Activated naive CD8-positive, alpha-beta T cell treated with anti-CD3 and anti-CD28 coated beads, Interleukin-2, amount 50 U/mL, for 16 hours (primary cell): ENCODE measurements at places on chromosomes 2 and 18.

DNA sequence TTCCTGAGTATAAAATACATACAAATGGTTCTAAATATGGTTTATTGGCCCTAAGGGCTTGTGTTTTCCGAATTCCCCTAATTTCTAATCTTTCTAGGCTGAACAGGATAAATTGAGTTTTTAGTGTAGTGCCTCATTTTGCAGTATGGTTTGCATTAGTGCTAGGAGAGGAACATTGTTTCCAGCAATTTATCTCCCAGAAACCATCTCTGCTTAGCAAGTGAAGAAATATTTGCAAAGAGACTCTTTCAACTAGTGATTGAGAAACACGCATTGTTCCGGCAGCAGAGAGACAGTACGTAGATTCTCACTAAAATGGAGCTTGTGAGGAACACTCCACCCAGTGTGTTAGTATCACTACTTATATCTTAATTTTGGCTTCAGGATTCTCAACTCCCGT lies 177.8 kb upstream of the EPAS1 start:
- DNase-seq: no peak

GRCh38 chr2:106334802-106335201 lies 133.4 kb downstream of the RGPD3 start:
- DNase-seq: no peak

- no peak for DNase-seq
Observed at GRCh38 chr2:60302377-60303126, 250.9 kb downstream of the BCL11A start.

GRCh38 chr2:139457873-139458272 lies 677.7 kb upstream of the NXPH2 start:
- no peak for DNase-seq

GRCh38 chr18:37516361-37516853 lies 49.2 kb downstream of the CELF4 start:
- no peak for DNase-seq

- DNase-seq: no peak
Observed at GRCh38 chr18:67652288-67652687, 135.8 kb upstream of the DSEL start.

DNA sequence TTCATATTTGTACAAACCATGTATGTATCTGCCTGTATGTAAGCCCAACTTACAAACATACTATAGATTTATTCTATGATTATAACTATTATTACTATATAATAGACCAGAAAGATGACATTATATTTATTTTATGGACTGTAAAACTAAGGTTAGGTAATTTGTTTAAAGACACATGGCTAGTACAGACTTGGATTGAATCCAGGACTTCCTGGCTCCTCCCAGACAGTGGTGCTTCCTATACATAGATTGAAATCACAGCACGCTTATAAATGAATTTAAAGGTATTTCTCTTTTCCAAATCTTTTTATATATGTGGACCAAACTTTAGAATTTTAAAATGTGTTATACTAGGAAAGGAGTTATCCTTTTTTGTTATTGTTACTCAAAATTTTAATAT lies 151.6 kb upstream of the MYO3B start:
- no peak for DNase-seq

- DNase-seq: no peak
Observed at GRCh38 chr18:75161256-75162028, 47.5 kb downstream of the PTGR3 start.

- no peak for DNase-seq
Observed at GRCh38 chr2:19732255-19732654, 169.5 kb downstream of the TTC32 start.

GRCh38 chr2:175097297-175097696 lies 70.7 kb downstream of the ATF2 start:
- no peak for DNase-seq

DNA sequence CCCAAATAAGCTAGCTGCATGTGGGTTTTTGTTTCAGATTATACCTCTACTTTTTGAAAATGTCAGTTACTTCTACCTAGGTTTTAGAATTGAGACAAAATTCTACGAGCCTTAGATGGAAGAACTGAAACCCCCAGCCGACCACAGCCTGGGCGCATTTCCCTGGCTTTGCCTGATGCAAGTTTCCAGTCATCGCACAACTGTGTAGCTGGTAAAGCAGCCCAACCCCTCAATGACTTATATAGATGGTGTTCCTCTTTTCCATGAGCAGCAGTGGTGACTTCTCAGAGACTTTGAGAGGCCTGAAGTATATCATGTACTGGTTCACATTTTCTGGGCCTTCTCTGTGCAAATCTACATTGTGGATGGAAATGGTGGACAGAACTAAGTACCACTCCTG lies 515.4 kb upstream of the RAB6C start:
- no peak for DNase-seq

GRCh38 chr18:38301621-38302020 lies 736.0 kb upstream of the CELF4 start:
- DNase-seq: no peak

GRCh38 chr2:62688771-62689170 lies 16.7 kb upstream of the EHBP1 start:
- no peak for DNase-seq

DNA sequence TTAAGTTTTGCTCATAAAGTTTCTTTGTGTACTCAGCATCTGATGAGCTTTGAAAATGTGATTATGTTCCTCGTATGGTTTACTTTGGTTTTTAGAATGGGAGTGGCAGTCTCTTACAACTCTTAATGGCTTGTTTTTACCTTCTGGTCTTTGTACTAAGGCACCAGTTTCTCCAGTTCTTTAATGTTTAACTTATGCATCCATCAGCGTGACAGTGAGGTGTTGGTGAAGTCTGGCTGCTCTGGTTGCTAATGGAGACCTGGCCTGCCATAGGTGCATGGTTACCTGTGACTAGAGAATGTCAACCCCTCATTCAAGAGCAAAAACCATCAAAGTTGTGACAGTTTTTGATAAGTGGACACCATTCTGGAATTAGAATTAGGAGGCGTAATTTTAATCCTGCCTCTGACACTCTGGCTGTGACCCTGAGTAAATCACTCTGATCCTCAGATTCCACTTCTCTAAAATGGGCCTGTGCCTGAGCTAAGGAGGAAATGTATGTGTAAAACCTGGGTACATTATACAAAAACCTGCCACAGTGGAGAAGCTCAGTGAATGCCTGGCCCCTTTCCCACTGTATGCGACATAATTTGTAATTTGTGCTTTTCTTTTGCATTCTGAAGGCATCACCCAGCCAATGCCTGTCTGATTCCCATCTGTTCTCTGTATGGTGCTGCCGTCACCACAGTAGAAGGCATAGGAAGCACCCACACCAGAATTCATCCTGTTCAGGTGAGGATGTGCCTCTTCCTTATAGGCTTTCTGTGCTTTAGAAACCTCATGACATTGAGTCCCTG lies 11.2 kb downstream of the AOX1 start:
- DNase-seq: no peak

DNA sequence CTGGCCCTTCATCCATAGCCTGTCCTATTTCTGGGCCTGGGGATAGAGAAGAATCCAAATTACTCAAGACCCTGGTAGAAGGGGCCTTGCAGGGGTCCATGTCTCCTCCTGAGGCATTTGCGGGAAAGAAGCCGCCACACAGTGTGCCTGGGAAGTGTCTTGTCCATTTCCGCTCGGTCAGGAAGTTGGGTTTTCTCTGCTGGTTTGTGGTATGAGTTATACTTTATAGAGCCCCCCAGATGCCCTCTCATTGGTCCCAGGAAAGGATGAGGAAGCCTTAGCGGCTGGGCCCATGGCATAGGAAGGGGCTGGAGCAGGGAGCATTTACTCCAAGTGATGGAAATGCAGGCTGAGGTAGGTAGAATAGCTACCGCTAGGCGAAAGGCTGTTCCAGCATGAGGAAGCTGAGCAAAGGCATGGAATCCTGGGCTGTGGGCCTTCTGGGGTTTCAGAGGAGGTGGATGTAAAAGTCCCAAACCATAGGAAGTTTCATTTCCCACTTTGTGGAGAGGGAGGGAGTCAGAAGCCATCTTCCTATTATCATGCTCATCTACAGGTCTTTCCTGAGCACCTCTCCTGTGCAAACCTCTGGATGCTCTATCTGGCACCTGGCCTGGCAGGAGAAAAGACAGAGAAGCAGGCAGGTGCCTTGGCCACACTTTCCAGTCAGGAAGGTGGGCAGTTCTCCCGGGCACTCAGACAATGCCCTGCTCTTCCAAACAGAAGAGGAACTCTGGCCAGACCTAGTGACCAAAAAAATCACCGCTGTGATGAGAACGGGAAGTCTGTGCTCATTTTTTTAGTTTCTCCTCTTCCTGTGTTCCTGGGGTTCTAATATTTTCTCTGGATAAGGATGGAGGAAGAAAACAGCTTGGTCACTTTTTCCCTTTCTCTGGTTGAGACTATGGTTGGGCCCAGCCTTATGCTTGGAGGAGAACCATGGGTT lies 2.6 kb upstream of the CD207 start:
- DNase-seq: no peak

DNA sequence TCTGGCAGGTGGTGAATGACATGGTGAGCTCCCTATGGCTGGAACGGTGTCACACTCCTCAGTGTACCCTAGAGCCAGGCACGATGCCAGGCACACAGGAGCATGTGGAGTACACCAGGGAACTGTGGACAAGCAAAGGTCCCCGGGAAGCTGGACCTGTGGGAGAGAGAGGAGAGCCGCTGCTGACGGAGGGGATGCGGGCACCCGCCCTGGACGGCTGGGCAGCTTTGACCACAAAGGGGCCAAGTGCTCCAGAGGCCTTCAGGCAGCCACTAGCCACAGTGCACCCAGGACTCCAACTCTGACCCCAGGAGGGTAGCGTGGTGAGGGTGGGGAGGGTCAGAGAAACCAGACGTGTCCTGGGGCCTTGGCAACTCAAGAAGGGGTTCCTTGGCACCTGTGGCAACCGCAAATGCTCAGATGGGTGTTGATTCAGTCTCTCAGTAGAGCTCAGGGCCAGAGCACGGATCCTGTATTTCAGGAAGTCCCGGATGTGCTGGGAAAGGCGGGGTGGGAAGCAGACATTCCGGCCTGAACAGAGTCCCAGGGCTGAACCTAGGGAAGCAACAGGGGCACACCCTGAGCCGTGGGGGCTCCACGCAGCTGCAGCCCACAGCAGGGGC lies 2.3 kb upstream of the MAB21L4 start:
- no peak for DNase-seq

- no peak for DNase-seq
Observed at GRCh38 chr2:172925600-172925999, 150.0 kb upstream of the MAP3K20 start.

- no peak for DNase-seq
Observed at GRCh38 chr2:69926849-69927515, 12.1 kb downstream of the MXD1 start.

GRCh38 chr2:174925046-174925784 lies 80.0 kb downstream of the CHN1 start:
- DNase-seq: no peak

DNA sequence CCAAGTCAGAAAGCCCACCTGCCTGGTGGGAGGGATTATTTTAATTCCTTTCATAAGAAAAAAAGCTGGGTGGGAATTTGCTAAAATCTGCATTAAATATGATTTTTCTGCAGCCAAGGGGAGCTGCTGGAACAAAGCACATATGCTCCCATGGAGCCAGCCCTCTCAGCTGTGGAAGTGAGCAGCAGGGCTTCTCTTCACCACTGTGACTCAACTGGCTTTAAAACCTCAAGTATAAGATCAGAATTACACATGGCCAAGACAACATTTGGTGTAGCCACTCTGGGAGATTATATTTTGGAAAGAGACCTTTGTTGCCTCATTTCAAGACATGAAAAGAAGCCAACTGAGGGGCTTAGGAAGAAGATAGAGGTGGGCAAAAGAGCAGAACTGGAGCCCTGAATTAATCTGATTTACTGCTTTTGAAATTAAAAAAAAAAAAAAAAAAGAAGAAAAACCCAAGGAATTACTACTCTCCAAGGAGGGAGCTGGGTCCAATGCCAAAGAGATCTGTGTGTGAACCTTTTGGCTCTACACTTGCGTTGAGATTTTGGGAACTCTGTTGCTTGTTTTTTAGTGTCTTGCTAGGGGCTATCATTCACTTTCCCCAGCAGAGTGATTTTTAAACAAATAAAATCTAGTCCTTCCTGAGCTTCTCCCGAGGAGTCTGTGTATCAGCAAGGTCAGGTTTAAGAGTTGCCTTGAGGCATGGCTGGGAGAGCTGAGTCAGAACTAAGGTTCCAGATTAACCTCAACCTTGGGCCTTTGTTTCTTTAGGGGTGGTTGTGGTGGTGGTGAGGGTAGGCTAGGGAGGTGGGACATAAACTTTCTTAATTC lies 6.0 kb downstream of the LHCGR start:
- no peak for DNase-seq

- DNase-seq: no peak
Observed at GRCh38 chr2:112160283-112161250, 22.4 kb downstream of the FBLN7 start.

- no peak for DNase-seq
Observed at GRCh38 chr2:74083750-74084149, 64.0 kb downstream of the BOLA3 start.

- DNase-seq: no peak
Observed at GRCh38 chr2:131122496-131122895, 17.4 kb downstream of the PLEKHB2 start.

GRCh38 chr2:132517386-132517785 lies 100.8 kb downstream of the GPR39 start:
- no peak for DNase-seq

GRCh38 chr18:9792565-9793245 lies 84.6 kb downstream of the RAB31 start:
- no peak for DNase-seq

- DNase-seq: no peak
Observed at GRCh38 chr2:48488545-48488944, 41.4 kb upstream of the STON1 start.

DNA sequence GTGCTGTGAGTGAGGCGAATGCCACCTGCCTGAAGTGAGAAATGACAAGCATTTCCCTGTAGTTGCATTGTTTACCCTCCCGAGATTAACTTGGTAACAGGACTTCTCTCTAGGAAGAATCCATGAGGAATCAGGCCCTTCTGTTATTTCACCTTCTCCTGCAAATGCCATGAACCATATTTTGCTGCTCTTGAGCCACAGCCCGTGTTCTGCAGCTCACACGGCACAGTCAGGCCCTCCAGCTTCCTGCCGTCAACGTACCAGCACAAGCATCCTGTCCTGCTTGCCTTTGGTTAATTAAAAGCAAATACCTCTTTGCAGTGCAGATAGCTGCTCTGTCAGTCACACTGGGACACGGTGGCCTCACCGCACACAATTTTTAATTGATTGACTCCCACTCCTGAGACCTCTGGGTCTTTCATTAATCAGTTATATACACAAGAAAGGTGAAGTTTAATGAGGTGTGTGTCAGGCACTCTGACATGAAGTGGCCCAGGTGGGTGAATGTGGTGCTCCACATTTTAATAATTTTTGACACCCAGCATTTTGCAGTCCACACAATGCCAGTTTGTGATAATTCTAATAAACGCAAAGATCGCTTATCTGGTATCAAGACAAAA lies 95.3 kb upstream of the ASB18 start:
- no peak for DNase-seq

DNA sequence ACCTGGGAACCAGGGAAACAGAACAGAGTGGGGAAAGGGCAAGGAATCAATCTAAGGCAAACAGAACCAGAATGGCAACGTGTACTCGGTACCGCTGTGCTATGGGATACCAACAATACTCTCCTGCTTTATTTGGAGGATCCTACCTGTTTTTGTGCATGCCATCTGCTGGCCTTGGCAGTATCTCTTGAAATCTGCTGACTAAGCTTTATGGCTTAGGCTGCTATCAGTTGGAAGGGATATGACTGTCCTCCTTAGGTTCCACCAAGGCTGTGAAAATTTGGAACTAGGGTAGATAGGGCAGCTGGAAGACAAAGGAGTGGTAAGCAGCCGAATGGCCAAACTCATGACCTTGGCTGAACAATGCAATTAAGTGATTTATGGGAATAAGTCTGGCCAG lies 71.3 kb upstream of the LYPD6 start:
- no peak for DNase-seq
